Diencephalon (tissue), 1 donor: ENCODE measurements at places on chromosomes 2 and 18. TPM values are rescaled to one million over a fixed set of nuclear protein-coding genes. Genes with fewer than 3 reads are reported as not detected.

Gene ZNF24
- 88.3 TPM for total RNA-seq

Gene DPP10
- total RNA-seq = 97.8 TPM

Gene ZAP70
- 1.4 TPM for total RNA-seq

Gene CCDC74A
- 10.4 TPM for total RNA-seq

Gene DYSF
- total RNA-seq = 1.8 TPM

Gene CLHC1
- total RNA-seq = 27.5 TPM

Gene CAVIN2
- 5.3 TPM for total RNA-seq
